ENCODE measurements at places on chromosomes 12 and 14.

- no peak for DNase-seq
Observed at GRCh38 chr14:81070511-81070910, 115.1 kb downstream of the TSHR start.

DNA sequence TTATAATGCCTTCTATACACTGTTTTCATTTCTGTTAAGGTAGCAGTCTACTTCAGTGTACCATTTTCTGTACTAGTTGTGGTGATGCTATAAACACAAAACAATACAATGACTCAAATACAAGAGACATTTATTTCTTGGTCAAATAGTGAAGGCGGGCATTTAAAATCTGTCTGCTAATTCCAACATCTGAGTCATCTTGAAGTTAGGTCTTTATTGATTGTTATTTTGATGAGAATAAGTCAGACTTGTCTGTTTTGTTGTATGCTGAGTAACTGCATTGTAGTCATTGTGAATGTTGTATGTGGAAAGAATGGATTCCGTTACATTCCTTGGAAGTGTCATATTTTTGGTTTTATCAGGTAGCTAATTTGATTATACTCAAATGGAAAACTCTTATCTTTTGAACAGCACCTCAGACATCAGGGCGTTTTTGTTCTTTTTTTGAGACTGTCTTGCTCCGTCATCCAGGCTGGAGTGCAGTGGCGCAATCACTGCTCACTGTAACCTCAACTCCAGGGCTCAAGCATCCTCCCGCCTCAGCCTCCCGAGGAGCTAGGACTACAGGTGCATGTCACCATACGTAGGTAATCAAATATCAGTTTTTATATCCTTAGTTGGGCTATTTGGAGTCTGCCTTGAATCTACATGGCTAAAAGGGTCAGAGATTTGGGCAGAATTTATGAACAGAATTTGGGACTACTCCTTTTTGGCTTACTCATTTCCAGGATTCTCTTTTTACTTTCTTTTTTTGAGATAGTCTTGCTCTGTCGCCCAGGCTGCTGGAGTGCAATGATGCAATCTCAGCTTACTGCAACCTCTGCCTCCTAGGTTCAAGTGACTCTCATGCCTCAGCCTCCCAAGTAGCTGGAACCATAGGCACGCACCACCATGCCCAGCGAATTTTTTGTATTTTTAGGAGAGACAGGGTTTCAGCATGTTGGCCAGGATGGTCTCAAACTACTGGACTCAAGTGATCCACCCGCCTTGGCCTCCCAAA lies 56.8 kb downstream of the PAPLN start:
- DNase-seq: no peak

DNA sequence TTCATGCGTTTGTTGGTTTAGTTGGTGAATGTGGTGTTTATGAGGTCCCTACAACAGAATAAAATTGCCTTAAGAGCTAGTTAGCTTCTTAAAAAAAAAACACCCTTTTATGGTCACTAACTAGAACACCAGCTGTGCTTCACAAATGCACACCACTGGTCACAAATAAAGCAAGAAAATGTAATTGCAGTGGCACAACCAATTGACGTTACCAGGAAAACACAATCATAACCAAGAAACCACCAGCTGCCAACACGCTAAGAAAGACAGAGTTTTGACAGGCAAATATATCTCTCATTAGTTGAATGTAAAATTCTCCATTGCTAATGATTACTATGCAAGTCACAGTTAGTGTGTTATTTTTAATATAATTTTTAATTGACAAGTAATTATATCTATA lies 389.9 kb downstream of the ADAMTS20 start:
- DNase-seq: no peak

DNA sequence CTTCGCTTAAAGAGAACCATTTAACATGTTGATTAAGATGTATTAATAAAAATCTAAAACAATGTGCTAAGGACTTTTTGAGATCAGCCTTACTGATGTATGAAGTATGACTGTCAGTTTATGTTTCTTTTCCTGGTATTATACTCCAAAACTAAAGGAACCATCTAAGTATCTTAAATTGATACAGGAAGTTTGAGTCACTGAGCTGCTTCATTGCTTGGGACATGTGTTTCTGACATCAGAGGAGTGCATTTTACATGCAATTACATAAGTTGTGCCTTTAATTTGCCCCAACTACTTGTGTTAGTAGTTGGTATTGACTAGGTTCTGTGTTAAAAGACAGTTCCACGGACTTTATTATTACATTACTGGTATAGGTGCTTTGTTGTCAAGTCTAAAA lies 50.9 kb downstream of the PROX2 start:
- DNase-seq: no peak

DNA sequence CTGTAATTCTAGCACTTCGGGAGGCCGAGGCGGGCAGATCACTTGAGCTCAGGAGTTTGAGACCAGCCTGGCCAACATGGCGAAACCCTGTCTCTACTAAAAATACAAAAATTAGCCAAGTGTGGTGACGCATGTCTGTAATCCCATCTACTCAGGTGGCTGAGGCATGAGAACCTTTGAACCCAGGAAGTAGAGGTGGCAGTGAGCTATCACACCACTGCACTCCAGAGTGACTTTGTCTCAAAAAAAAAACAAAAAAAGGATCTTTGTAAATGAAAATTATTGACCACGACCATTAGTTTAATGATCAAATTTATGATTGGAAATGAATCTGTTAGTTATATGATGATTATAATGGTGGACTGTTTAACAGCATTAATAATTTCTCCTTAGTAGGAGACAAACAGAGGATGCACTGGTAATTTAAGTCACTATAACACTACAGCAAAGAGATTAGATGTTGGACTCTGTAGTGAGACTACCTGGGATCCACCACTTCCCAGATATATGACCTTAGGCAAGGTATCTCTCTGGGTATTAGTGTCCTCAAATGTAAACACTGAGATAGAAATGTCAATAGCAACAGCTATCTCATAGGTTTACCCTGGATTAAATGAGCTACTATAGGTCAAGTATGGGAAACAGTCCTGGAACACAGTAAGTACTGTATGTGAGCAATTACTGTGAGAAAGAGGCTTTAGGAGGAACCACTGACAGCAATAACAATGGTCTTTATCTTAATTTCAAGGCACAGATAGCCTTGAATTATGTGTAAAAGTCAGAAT lies 214.7 kb downstream of the NOVA1 start:
- DNase-seq: no peak

DNA sequence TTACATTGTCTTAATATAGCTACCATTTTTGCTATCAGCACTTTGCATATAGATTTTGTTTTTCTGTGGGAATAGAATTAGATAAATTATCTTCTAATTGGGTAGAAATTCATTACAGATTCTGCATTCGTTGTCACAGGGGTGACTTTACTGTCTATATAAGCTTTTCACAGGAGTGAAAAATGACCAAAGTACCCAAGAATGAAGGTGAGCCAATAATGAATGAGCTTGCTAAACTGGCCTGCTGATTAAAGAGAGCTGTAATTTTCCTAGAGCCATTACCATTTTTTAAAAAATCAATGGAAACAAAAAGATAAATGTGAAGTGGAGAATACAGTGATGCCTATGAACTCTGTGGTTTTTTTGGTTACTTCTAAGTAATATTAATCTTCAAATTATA lies 504.6 kb downstream of the RPL10L start:
- DNase-seq: no peak

DNA sequence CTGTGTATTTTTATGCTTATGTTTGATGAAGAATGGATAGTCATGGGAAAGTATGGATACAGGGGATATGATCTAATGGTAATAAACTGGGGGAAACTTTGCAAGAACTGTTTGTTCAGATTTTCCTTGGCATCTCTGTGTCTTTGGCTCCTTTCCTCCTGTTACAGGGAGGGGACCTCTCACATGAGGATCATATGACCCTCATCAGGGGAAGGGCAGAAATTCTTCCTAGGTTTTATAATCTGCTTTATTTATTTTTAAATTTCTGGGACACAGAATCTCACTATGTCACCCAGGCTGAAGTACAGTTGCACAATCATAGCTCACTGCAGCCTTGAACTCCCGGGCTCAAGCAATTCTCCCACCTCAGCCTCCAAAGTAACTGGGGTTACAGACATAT lies 526.5 kb downstream of the CCER1 start:
- DNase-seq: no peak

DNA sequence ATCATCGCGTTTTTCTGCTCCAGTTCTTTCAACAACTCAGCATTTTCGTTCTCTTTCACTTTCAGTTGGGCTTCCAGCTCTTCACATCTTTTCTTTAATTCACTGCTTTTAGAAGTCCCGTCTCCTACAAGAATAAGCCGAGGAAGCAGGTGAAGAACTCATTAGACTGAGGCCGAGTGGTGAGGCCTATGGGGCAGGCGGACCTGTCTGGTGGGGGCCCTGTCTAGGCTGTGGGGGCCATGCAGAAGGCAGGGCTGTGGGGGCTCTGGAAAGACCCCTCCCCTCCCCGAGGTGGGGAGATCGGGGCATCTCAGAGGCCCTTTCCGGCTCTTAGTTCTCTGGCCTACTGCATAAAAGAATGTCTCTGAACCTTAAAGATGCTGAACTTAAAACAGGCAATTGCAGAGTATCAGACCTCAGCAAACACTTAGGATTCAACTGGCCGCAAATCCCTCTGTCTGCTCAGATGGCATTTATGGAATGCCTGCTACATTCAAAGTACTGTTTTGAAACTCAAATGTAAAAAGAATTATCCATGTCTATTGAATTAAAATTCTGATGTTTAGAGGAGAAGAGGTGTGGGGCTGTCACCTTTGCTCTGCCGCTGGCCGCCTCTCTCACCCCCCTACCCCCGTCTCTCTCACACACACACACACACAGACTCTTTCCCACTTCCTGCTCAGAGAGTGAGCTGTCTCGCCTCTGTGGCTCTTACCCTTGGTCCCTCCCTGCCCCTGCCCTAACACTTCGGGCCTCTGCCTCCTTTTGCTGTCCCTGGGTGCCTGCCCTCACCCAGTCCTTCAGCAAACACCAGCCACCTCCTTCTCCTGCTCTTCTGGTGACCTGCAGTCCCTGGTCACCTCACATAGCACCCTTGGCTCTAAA lies 34.7 kb downstream of the CCDC92 start:
- no peak for DNase-seq

DNA sequence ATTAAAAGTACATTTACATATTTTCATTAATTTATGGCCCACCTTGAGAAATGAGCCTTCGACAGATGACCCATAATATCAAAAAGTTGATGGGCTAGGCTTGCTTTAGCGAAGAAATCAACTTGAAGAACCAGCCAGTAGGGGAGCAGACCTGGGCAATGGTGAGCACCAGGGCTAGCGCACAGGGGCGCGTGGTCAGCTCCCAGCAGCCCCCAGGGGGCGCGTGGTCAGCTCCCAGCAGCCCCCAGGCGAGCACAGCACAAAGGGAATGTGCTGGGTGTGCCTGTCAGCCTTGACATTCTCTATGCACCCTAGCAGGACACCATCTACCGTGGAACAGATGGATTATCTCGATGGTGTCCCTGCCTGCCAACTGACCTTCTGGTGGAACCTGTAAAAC lies 15.3 kb upstream of the SOX5 start:
- DNase-seq: no peak

DNA sequence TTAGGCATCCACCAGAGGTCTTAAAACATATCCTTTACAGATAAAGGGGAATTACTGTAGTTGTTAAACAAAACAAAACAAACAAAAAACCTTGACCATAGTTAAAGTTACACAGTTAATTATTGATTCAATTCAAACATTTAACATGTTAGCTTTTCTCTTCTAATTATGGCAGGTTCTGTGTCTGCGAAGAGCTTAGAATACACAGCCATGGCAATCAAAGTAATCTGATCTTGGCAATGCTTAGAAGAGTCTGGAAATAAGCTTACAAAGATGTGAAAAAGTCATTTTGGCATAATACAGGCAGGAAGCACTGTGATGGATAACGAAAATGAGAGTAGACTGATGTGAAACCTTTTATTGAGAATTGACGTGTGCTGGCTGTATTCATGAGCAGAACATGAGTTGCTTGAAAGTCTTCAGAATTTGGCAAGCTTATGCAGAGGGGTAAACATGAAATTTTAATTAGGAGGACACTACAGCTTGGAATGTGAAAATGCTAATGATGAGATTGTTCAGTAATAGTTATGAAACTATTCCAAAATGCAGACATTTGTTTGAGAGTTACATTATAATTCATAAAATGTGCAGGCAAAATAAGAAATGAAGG lies 629.6 kb downstream of the FSCB start:
- no peak for DNase-seq

DNA sequence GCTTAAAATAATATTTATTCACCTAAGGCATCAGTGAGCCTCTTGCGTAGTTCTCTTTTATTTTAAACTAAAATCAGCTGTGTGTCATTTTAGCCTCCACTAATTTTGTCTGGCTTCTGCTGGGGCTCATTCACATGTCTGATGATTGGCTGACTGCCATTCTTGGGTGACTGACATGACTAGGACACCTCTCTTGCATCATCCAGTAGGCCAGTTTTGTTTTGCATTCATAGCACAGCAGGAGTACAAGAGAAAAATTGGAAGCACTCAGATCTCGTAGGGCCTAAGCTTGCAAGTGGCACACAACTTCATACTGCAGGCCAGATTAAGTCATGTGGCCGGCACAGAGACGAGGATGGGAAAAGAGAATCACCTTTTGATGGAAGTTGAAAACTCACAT lies 1226.5 kb downstream of the GALC start:
- no peak for DNase-seq

DNA sequence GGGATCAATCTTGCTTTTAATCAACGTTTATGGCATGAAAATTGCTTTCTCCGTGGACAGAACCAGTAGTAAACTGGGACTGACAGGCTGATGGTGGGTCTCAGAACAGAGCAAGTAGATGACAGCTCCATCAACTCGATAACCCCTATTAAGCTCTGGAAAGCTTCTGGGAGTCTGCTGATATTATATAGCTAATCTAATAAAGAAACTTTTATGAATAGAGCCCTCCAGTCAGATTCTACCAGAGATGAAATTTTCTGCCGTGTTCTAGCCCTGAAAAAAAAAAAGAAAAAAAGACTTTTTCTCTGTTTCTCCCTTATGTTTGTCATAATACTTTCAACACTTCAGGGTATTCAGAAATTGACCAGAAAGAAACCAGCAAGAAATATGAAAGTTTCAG lies 171.6 kb downstream of the APAF1 start:
- no peak for DNase-seq

GRCh38 chr14:69048456-69048855 lies 69.4 kb upstream of the ACTN1 start:
- no peak for DNase-seq

DNA sequence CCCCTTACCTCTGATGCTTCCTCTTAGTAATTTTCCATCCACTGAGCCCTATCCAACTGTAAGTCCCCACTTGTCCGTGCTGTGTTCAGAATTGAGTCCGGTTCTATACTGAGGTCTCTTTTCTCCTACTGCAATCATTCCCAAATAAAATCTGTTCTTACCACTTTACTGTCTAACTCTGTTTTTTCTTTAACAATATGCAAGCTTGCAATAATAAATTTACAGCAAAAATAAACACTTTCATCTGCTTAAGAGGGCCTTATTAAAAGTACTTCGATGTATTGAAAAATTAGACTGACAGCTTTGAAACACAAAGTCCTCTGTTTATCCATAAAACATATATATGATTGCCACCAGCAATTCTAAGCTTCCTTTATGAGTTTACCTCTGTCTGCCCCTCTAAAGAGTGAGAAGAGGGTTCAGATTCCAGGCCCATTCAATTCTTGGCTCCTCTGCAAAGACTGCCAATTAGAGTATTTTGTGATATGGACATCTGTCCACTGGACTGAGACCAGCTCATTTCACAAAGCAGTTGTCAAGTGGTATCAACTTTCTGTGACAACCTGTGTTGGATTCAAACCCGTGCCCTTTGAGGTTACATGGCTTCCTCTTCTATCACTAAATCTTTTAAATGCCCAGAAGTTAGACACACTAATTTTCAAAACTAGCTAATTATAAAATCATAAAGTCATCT lies 39.9 kb upstream of the G2E3 start:
- no peak for DNase-seq

Measured in D721Med (cell line).